Fibroblast of the aortic adventitia (primary cell): ENCODE measurements at places on chromosomes 7 and 10.

GRCh38 chr10:43855667-43856210, 207.1 kb upstream of the ZNF32 start:
- DNase-seq = no peak

DNA sequence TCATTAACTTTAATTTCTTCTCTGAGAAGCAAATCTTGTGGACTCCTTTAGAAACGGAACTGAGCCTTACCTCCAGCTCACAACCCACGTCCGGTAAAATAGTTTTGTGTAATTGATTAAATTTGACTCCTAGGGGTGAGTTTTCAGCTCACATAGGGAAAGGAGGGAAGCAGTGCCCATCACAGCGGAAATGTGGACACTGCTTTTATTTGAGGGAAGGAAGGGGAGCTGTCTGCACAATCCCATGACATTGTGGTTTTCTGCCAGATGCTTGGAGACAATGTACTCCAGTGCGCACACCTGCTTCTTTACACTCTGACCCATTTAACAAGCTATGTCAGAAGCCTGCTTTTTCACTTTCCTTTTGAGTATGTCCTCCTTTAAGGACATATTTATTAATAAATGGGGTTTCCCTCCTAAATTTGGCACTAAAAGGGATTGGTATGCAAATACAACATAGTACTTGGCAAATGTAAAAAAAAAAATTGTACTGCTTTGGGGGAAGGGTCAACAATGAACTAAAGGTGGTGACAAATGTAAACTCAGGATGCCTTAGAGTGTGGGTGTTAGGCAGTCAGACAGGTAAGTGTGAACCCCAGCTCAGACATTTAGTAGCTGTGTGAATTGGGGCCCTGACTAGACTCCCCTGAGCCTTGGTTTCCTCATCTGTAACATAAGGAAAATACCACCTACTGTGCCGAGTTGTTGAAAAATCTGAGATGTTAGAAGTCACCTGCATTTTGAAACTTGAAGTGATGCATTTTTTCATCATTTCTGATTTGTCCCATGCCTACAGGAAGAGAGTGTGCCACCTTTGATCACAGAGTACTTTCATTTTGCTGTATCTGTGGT, 90.2 kb upstream of the KLF6 start:
- no peak for DNase-seq

- peak; percentile 23 for DNase-seq
Observed at GRCh38 chr7:90717296-90718060, 121.4 kb downstream of the CDK14 start.

DNA sequence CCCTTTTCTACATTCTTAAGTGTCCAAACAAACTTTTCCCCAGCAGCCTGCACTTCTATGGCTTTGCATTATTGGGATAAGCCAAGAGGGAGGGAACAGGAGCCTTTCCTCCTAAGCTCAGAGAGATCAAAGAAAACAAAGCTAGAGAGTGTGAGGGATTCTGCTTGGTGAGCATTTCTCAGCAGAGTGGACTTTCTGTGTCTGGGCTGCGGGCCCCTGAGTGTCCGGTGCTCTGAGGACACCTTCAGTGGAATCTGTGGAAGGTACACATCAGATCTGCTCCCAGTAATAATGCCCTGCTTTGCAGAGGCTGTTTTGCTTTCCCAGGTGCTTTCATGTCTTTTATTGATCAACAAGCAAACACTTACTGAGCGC, 50.2 kb downstream of the KCNMA1 start:
- DNase-seq = no peak

DNA sequence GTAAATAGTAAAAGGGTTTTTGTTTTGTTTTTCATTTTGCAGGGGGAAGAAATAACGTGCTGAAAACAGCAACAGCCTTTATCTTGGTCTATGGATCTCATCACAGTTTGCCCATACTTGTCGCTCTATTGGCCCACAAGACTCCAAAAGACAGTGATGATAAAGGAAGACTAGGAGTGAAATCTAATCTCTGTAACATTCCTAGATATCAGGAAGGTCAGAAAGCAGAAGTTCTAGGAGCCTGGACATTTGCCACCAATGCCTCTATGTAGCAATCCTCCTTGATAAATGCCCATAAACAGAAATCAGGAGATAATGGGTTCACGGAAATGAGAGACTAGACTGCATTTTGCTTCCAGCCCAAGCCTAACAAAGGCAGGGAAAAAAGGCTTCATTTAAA, 8.9 kb downstream of the CUBN start:
- DNase-seq = no peak

DNA sequence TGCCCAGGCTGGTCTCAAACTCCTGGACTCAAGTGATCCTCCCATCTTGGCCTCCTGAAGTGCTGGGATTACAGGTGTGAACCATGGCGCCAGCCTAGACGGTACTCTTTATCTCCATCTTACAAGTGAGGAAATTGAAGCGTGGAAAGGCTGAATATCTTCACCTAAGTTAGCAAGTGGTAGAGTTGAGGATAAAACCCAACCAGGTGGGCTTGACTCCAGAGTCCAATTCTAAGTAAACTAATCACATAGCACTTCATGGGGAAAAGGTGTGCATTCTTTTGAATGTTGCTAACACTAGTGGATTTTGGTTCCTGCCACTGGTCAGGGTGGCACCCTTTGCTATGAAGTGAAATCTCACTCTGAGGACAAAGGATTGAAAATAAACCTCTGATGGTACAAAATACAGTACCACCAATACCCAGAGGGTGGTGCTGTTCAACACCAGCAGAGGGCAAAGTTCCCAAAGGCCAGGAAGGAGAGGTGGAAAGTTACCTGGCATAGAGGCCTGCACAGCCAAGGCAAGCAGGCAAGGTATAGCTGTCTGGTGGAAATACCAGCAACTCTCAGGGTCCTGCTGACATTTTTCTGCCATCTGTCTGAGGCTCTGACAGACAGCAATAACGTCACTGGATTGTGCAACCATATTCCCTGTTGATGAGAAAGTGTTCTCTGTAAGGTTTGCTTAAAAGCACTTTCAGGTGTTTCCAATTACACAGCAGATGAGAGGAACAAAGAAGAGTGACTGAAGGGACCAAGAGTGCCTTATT, 17.6 kb downstream of the ZDHHC16 start:
- peak; percentile 72 for DNase-seq

GRCh38 chr7:133081119-133081598, 731 bp downstream of the CHCHD3 start:
- peak; percentile 15 for DNase-seq

- peak; percentile 48 for DNase-seq
Observed at GRCh38 chr10:131885391-131886165, 15.2 kb upstream of the PPP2R2D start.

DNA sequence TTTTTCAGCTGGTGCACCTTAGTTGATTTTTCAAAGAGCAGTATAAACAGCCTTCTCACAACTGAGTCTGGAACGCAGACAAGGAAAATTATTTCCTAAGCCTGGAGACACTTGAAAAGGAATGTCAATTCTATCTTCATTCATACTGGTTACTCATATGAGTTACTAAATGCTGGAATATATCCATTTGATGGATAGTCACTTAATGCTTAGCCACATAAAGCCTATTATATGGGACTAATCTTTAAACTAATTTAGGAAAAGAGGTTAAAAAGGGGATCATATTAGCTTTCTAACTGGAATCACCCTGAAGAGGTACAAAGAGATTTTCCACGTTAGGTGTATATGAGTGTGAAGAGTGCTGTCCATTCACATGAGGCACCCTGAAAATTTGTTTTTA, 1.7 kb upstream of the HOXA4 start:
- DNase-seq = no peak

- DNase-seq = no peak
Observed at GRCh38 chr10:82144153-82144552, 269.2 kb downstream of the NRG3 start.

GRCh38 chr7:82164813-82165212, 278.8 kb downstream of the CACNA2D1 start:
- peak; percentile 92 for DNase-seq

DNA sequence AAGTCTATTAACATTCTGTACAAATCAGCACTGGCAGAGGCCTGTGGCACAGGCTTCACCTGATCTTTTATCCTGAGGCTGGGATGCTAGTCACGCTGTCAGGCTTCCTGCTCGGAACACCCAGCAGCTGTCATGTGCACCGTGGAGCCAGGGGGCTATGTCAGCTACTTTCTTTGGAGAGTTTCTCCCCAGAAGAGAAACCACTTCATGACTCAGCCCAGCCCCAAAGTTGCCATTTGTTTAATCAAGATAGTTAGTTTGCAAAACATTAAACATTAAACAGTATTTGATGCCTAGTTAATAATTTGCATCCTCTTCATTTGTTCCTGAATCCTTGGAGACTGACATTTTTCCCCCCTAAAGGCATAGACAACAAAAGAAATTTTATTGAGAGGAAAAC, at the start of gene HABP2:
Gene HABP2, plus strand, starts transcription at position 353 of the 400 bp plus-strand sequence. CDS start 69 bp downstream, outside the sequence.
- no peak for DNase-seq

- DNase-seq = no peak
Observed at GRCh38 chr10:31611161-31611560, 292.1 kb downstream of the ZEB1 start.

GRCh38 chr10:124974131-124974530, 32.2 kb downstream of the ZRANB1 start:
- DNase-seq = no peak

DNA sequence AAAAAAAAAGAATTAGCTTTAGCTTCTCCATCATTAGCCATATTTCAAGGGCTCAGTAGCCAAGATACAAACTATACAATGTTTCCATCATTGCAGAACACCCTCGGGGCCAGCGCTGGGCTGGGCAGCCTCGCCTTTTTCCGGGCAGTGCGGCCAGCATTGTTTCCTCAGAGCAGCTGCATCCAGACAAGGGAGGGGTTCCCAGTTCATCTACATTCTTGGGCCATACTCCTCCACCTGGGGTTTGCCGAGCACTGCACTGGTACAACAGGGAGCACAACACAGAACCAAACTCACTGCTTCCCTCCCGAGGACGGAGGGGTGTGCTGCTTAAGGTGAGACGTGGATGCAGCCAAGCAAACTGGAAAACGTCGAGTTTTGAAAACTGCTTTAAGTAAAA, 2.4 kb upstream of the PKD1L1 start:
- no peak for DNase-seq

GRCh38 chr7:50721661-50722259, 60.9 kb downstream of the GRB10 start:
- DNase-seq = no peak

DNA sequence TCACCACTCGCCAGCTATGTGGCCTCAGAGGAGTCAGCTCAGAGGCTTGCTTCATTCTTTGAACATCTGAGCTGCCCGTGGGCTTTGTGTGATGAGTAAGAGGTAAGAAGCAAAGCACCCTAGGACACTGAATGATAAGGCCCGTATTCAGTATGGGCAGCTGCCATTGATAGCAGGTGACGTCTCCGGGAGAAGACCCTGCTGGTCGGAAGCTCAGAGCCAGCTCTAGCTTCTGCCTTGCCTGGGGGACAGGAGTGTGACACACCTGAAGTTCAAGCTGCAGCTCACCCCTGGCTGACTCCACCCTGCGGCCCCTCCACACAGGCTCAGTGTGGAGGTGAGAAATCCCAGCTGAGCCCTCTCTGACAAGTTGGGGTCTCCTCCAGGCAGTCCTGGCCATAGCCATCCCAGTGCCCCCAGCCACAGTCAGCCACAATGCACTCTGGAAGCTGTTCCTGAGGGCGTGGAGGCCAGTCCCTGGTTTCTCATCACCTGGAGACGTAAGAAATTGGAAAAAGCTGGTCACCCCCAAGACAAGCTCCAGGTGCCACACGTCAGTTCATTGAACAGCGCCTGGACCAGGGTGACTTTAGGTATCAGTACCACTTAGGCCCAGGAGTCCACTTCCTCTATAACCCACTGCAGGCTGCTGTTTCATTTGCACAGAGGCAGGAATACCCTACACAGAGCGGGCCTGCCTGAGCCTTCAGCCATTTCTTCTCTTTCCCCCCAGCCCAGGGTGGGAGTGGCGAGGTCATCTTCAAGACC, 164.9 kb upstream of the RHEB start:
- DNase-seq = peak; percentile 27

GRCh38 chr7:134941185-134941900, 45.0 kb upstream of the AGBL3 start:
- DNase-seq = peak; percentile 91

GRCh38 chr10:125201108-125201524, 40.8 kb upstream of the CTBP2 start:
- DNase-seq = no peak

DNA sequence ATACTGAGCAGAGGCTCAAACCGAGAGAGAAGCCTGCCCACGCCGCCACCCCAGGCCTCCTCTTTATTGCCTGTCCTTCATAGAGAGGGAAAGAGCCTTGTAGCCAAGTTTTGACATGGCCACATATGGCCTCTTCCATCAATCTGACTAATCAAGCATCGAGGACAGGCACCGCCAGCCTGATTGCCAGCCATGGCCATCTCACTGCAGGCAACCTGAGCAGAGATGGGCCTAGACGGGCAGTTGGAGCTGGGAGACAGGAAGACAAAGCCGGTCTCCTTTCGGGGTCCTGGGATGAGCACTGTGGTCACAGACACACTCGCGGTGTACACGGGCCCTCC, 67.2 kb downstream of the EBF3 start:
- no peak for DNase-seq

DNA sequence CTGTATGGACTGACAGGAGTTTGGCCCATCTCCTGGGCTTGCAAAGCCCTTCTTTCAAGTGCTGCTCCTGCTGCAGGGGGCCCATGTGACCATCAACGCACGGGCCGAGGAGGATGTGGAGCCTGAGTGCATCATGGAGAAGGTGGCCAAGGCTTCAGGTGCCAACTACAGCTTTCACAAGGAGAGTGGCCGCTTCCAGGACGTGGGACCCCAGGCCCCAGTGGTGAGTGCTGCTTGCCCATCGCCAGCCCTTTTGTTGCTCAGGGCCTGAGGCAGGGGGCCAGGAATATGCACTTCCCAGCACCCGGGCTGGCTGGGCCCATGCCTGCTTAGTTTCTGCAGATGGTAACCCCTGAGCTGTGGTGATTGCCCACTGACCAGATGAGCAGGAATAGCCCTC, 8.7 kb downstream of the PGAM2 start:
- no peak for DNase-seq

GRCh38 chr10:63651864-63652263, 130.7 kb downstream of the REEP3 start:
- DNase-seq = no peak

GRCh38 chr10:94366382-94366781, 3.6 kb upstream of the NOC3L start:
- DNase-seq = no peak

- no peak for DNase-seq
Observed at GRCh38 chr7:44534501-44534900, 6.6 kb downstream of the NPC1L1 start.

DNA sequence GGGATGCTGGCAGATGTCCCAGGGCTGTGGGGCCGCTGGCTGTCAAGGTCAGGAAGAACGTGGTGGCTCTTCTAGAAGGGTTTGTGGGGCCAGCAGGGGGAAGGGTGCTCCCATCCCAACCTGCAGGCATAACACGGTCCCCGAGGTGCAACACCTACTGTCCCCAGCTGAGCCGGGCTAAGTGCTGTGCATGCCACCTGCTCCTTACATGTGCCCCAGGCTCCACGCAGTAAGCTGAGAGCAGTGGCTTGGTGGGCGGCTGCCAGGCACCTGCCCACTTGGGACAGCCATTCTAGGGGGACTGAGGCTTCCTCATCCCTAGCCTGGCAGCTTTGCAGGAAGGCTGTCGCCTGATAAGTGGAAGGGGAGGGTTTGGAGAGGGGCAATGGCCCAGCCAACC, 14.2 kb upstream of the ZNF735 start:
- DNase-seq = no peak

GRCh38 chr7:2109936-2110609, 122.7 kb downstream of the MAD1L1 start:
- DNase-seq = peak; percentile 80
